GM23248 (cell line): ENCODE measurements at places on chromosomes 6 and 20.

GRCh38 chr20:46018112-46018511, 9.4 kb downstream of the MMP9 start:
- no peak for DNase-seq

DNA sequence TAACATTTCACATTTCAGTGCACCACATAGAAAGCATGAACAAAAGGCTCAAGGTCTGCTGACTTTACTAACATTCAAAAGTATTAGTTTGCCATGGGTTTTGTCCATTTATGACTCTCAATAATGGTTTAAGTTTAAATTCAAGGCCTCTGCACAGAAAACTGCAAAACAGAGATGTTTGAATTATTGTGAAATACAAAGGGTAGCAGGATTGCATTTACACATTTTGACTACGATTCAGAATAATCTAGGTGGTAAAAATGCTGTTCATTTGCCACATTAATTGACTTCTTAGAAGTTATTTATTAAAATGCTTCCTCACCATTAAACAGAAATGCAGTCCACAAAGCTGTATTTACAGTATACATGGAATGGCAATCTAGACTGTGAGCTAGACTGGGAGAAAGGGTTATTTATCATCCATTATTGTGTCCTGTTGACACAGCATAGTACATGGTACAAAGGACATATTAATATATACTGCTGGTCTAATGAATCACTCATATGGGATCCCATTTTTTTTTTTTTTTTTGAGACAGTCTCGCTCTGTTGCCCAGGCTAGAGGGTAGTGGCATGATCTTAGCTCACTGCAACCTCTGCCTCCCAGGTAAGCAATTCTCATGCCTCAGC, 18.0 kb downstream of the USP49 start:
- DNase-seq: no peak

GRCh38 chr6:90168693-90169131, 127.9 kb downstream of the BACH2 start:
- peak; percentile 61 for DNase-seq

- DNase-seq: no peak
Measured at GRCh38 chr20:14664101-14664500, 326.7 kb upstream of the FLRT3 start.

DNA sequence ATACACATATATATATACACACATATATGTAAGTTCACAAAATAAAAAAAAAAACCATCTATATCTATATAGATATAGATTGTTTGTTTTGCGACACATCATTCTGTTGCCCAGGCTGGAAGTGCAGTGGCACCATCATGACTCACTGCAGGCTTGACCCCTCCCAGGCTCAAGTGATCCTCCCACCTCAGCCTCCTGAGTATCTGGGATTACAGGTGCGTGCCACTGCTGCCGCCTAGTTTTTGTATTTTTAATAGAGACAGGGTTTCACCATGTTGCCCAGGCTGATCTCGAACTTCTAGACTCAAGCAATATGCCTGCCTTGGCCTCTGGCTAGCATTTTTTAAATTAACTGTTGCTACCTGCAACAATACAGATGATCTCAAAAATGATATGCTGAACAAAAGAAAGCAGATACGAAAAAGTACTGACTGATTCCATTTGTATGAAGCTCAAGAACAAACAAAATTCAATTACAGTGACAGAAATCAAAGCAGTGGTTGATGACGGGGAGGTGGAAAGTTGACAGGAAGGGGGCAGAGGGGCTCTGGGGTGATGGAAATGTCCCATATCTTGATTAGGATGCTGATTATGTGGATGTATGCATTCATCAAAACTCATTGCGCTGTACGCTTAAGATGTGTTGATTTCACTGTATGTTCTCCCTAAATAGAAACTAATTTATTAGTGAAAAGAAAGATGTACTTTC, 49.6 kb downstream of the ATXN1 start:
- DNase-seq: peak; percentile 27

- no peak for DNase-seq
Measured at GRCh38 chr6:131390322-131390721, 182.7 kb upstream of the ARG1 start.
